Mesothelial cell of epicardium (in vitro differentiated cells): ENCODE measurements at places on chromosomes 7 and 10. TPM values are rescaled to one million over a fixed set of nuclear protein-coding genes. Genes with fewer than 3 reads are reported as not detected.

The AGMO gene
- 0.95 to 1.1 TPM (median 1.0 TPM) in 3 replicates for total RNA-seq

The SND1 gene
- total RNA-seq = 205 to 211 TPM (median 208 TPM) in 3 replicates

DNA sequence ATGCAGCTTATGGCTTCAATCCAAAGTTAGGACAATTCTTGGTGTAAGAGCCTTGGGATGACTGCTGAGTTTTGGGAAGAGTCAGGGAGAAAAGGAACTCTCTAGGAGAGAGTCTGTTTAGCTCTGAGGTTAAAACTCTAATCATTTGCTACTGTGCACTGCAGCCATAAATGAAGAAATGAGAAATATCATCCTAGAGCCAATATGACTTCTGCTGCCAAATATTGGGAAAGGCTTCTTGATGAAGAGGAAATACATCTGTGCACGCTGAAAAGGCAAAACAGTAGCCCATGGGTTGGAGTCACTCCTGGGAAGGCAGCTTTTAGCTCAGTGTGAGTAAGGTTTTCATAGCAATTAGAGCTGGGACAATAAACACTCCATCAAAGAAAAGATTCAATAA is 308.8 kb downstream of the SFMBT2 start:
- H3K4me1 ChIP-seq = no peaks in the 10 kb centered on the region
- no peak overlapping the region for H3K4me3 ChIP-seq
- no peaks in the 10 kb centered on the region for H3K36me3 ChIP-seq
- peaks cover 27% of the 10 kb centered on the region for H3K27me3 ChIP-seq
- DNase-seq = no peak

- peaks cover 16% of the 10 kb centered on the region for H3K27me3 ChIP-seq
- H3K27ac ChIP-seq = no peak overlapping the region
- DNase-seq = no peak
Measured at GRCh38 chr10:111316722-111317212, 239.9 kb downstream of the ADRA2A start.

DNA sequence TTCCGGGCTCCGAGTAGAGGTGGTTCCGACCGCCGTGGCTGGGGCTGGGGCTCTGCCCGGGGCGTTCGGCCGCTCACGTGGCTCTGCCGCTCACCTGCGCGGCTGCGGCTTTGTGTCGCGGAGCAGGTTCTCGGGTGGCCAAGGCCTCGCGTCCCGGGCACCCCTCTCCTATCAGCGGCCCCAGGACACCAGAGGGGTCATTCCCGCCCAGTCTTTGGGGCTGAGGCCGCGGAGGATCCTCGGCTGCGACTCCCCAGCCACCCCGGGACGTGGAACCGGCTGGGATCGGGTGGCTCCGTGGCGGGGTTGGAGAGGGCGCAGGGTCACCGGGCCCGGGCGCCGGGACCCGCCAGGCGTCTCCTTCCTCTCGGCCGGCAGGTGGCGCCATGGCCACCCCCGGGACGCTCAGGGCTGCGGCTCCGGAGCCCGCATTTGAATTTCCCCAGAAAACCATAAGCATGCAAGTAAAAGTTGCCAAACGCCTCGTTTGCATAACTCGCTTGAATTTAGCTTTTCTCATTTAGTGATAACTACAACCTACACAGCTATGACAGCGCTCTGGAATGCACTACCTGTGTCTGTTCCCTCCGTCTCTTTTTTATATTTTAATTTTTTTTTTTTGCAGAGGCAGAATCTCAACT is 1.2 kb downstream of the COL26A1 start:
- peak overlapping the region; percentile 21 for H3K27ac ChIP-seq
- peaks cover 13% of the 10 kb centered on the region for H3K4me1 ChIP-seq
- H3K27me3 ChIP-seq = no peaks in the 10 kb centered on the region
- H3K36me3 ChIP-seq = peaks cover 10% of the 10 kb centered on the region
- DNase-seq = peak; percentile 49
- peak overlapping the region; percentile 71 for H3K4me3 ChIP-seq
